ENCODE measurements at places on chromosomes 6 and 20.

DNA sequence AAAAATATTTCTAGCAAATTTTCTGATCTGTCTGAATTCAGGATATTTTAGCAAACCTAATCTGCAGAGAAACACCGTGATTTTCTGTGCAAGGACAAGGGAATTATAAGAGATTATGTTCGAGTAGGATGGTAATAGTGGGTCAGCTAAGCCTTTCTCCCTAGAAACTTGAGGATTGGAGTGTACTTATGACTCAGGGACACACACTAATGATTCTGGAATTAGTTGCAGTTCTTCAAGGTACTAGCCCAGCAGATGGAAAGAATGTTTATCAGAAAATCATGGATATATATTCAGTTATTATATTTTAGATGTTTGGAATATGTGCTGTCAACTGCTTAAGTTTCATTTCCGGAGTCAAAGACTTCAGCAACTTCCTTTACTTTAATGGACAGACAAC lies 177.1 kb upstream of the MAP3K7 start:
- no peak for DNase-seq

DNA sequence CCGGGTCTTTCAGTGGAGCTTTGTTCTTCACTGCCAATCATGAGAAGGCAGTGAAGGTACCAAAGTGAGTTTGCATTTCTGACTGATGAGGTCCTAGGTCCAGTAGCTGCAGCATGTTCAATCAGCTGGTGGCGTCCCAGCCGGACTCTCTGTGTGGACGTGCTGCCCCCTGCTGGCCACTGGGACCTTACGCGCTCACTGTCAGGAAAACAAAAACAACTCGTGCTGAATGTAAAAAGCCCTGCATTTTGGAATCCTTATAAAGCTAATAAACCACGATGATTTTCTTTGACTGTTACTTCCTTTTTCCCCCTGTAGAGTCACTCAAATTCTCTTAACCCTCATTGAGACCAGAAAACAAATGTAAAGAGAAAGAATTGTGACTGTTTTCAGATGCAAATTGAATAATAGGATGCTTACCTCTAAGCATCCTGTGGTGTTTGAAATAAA lies 4.9 kb upstream of the CD24 start:
- DNase-seq, result peak; percentile 78

- no peak for DNase-seq
Observed at GRCh38 chr6:78966542-78966941, 99.2 kb downstream of the IRAK1BP1 start.

GRCh38 chr6:169225887-169226286 lies 27.8 kb downstream of the THBS2 start:
- DNase-seq, result no peak

DNA sequence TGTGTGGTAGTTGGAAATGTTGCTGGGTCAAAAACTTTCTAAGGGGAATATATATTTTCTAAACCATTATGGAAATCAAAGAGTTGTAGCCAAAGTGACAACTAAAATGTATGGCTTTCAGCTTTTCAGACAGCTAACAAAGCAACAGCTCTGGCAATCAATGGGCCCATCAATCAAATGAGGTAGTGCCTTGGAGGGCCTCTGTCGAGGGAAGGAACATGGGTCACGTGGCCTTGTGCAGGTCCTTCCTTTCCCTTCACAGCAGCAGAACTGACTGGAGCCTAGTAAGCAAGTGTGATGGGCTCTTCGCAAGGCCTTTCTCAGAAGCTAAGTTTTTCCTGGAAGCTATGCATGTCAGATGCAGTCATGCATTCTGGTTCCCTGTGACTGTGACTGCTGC lies 17.9 kb downstream of the FAXC start:
- DNase-seq, result no peak

- no peak for DNase-seq
Observed at GRCh38 chr20:62772990-62773844, 23.1 kb upstream of the MRGBP start.
